GM04503 (cell line): ENCODE measurements at places on chromosomes 5 and 9.

DNA sequence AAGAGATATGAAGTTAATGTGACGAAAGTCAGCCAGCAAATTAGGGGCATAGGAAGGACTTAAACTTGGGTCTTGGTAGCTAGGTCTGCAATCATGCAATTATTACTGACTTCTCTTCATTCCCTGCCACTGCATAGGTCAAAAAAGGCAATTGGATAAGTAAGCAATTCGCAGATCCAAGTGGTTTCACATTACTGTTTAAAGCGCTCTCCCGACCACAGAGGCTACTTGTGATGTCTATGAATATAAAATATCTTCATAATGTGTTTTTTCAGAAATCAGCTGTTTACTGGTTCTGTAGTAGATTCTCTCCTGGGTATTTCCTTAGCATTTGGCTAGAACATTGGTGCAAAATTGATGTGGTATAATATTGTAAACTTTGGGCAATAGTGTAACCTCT is 174.7 kb upstream of the PTGER4 start:
- no peak for DNase-seq

GRCh38 chr5:141816598-141817399 is 61.4 kb downstream of the PCDH1 start:
- no peak for DNase-seq

DNA sequence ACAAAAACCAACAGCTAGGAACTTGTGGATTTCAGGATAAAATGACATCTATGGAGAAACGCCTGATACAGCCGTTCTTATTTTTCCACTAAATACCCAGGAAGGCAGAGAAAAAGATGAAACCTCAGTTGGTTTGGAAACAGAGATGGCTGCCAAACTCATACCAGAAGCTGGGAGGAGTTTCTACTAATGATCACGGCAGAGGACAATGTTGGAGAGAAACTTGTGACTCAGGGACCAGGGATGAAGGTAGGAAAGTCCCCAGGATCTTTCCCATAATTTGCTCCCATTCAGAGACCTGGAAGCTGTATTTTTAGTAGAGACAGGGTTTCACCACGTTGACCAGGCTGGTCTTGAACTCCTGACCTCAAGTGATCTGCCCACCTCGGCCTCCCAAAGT is 187.1 kb upstream of the IER5L start:
- DNase-seq, result peak; percentile 40

GRCh38 chr9:104858271-104858670 is 69.7 kb downstream of the ABCA1 start:
- peak; percentile 92 for DNase-seq

- no peak for DNase-seq
These were observed 26.4 kb upstream of the ELL2 start for GRCh38 chr5:95988094-95988493.

DNA sequence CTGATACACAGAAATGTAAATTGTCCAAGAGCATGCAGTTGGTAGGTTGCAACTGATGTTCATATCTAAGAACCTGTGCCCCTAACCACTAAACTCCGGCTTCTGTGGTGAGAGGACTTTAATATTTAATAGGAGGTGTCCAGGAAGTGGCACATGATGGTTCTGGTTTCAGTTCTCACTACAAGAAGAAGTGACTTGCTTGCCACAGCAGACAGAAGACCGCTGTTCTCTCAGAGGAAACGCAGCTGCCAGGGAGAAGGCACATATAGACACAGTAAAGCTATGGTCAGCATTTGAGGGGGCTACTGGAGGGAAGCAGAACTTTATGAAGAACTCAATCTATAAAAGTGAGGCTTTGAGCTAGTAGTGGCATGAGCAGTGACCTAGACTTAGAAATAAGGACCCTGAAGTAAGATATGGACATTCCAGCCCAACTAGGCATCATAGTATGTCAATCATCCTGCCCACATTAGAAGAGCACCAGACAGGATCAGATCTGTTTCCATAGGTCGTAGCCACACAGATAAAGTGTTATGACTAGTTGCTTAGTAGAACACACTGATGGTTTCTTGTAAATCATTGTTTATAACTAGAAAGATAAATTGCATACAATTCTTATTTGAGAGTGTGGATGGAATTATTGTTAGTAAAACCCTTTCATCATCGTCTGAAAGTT is 36.4 kb upstream of the DAB2 start:
- DNase-seq, result no peak

GRCh38 chr5:5586721-5587120 is 164.2 kb downstream of the ICE1 start:
- no peak for DNase-seq

GRCh38 chr5:132876020-132876759 is 2.7 kb downstream of the LEAP2 start:
- DNase-seq, result no peak

DNA sequence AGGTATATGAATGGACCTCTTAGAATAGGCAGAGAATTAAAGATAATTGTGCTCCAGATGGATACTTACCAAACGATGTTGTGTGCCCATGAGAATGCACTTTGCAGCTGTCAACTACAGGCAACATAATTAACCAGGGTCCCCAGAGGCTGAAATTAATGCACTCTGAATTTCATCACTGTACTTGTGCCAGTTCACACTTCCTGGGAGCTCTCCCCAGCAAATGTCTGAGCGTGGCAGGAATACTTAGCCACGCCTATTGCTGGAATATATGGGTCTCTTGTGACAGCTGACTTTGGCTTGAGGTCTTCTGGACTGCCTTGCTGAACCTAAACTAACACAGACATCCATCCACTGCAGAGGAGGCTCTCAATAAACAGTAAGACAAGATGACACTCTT is 11.9 kb upstream of the C1QTNF2 start:
- DNase-seq, result no peak

DNA sequence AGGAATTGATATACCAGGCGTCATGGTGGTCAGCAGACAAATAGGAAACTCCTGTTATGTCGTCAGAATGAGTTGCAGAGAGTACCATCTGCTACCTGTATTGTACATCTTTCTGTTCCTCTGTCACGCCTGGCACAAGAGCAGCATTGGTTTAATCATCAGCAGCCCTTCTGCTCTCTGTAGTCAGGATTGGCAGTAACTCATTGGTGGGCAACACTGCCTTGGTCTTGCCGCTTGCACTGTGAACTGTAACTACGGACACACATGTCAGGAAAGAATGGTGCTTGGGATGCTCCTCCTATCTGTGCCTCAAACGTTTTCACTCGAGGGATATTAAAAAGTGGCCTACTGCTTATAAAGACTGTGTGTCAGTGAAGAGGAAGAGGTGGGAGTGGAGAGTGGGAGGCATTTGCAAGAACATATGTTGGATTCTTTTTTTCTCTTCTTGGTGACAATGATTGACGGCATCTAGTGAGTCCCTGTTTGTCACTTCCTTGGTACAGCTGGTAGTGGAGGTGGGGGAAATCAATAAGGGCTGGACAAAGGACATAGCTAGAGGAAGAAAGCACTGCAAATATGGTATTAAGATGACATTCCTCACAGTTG is 76.6 kb downstream of the F2RL2 start:
- no peak for DNase-seq

DNA sequence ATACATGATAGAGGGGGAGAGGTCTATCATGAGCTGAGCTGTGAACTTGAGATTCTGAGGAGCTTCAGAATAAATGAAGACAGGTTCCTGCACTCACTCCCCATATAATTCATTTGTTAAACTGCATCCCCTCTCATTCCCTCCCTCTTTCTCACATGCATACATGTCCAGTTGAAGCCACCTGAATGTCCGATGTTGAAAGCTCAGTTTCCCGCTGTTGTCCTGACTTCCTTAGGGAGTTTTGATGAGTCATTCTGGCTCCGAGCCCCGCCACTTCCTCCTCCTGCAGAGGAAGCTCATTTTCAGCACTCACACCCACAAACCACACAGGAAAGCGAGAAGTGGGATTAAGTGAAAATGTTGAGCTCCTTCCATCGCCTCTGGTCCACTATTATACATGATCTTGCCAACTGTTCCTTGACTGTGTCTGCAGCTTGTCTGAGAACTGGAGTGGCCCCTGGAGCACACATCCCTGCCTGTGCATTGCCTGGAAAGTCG is 121.2 kb downstream of the CEMIP2 start:
- DNase-seq, result no peak

GRCh38 chr9:92752812-92753404 is 11.7 kb downstream of the BICD2 start:
- DNase-seq, result no peak

GRCh38 chr9:96199006-96199405 is 103.0 kb downstream of the HSD17B3 start:
- no peak for DNase-seq

GRCh38 chr9:91419222-91420191 is 4.1 kb downstream of the NFIL3 start:
- DNase-seq, result peak; percentile 86

GRCh38 chr9:81686614-81687520 is 2.5 kb downstream of the TLE1 start:
- DNase-seq, result no peak

DNA sequence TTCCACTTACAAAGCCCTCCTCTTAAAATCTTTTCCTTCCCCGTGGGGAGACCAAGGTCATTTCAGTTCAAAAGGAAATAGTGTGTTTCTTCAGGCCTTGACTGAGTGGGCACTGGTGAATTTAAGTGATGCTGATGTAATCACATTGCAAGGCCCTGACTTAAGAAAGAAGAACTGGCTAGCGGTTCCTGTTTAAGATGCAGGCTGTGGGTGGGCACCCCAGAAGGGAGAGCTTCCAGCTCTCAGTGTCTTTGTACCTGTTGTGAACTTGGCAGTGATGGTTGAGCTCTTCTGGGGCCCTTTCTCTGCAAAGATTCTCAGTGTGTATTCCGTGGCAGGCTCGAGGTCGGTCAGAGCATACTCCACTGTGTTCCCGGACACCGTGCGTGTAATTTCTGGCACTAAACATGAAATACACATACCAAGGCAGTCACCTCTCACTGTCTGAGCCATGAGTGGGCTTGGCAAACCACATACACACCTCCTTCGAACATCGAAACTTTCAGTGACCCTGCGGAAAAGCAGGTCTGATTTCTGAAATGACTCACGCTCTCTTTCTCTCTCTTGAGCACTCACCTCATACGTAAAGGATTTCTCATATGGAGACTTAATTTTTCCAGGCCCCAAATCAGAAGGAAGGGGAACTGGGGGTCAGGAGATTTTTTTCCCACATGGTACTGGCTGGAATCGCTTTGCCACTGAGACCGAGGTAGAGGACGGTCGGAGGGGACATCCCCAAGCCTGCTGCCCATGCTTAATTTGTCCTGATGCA is 81.9 kb downstream of the TNC start:
- peak; percentile 58 for DNase-seq

- DNase-seq, result no peak
These were observed 292.0 kb upstream of the SMC2 start for GRCh38 chr9:103802068-103802467.

DNA sequence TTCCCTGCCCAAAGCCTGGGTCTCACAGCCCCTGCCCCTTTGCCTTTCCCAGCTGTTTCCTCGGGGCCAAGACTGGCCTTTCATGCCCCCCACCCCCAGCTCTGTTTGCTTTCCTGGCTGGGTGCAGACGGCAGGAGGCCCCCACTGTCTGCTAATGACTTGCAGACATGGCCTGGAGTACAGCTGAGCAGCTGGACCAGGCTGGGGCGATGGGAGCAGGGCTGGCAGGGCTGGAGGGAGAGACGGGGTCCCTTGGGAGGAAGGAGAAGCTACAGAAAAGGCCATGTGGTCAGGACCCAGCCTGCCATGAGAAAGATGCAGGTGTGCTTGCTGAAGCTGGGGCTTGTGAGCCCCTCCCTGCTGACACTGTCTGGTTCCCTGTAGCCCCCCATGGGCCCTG is 28.3 kb upstream of the GFPT2 start:
- DNase-seq, result no peak

GRCh38 chr9:130185490-130186031 is 13.4 kb downstream of the NCS1 start:
- no peak for DNase-seq

GRCh38 chr9:93187047-93187446 is 3.1 kb downstream of the WNK2 start:
- no peak for DNase-seq

DNA sequence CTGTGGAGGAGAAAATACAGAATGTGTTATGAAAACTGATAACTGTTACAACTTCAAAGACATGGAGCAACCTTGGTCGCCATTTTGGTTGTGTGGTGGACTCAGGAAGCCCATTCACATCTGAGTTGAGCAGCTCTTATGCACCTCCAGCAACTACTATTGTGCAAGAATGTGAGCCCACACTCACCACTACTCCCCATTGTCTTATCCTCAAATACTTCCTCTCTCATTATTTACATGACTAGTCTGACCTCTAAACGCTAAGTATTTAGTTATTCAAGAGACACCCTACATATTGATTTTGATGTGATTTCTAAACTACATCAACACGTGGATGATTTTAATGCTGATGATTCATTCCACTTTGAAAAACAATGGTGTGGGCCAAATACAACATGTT is 516.6 kb upstream of the CLINT1 start:
- no peak for DNase-seq

DNA sequence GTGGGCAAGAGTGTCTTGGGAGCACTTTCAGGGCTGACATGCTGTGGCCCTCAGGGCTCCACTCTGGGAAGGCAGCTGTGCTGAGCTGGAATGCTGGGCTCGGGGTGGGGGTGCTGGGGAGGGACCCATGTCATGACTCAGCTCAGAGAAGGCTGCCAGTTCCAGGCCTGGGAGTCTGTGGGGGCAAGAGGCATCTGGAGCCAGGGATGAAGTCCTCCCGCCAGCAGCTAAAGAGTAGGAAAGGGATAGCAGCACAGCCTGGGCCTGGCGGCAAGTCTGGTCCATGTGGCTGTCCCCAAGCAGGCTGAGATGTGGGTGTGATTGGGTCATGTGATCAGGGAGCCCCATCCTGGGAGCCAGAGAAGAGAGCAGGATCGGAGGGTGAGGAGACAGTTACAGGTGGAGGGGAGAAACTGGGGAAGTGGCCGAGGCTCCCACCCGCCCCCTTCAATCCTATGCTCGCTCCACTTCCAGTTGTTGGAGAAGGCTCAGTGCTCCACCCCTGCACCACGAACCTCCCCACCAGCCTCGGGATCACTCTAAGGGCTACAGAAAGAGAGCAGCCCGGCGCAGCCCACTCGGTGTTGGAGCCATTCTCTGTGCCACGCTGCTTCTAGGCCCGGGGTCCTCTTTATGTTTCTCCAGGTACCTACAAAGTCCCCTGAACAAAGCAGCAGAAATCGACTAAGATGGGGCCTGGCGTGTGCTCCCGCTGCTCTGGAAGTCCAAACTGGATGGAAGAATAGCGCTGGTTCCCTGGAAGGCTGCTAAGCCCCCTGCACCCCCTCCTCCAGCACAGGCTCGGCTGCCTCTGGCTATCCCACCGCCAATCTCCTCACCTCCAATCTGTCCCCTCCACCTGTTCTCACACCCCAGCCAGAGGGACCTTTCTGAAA is 12.0 kb downstream of the PDGFRB start:
- DNase-seq, result peak; percentile 84

GRCh38 chr5:112546946-112547592 is 128.0 kb upstream of the EPB41L4A start:
- no peak for DNase-seq

- DNase-seq, result no peak
These were observed 4.4 kb downstream of the NPM1 start for GRCh38 chr5:171391996-171392577.

- no peak for DNase-seq
These were observed 271.9 kb downstream of the NSG2 start for GRCh38 chr5:174317256-174317894.
